ENCODE measurements at places on chromosomes 6 and 20. TPM values are rescaled to one million over a fixed set of nuclear protein-coding genes. Genes with fewer than 3 reads are reported as not detected.

- H3K4me3 ChIP-seq = no peak overlapping the region
- no peaks in the 10 kb centered on the region for H3K27me3 ChIP-seq
- no peaks in the 10 kb centered on the region for H3K36me3 ChIP-seq
Observed at GRCh38 chr6:45625191-45625664, 247.5 kb upstream of the SUPT3H start.

DNA sequence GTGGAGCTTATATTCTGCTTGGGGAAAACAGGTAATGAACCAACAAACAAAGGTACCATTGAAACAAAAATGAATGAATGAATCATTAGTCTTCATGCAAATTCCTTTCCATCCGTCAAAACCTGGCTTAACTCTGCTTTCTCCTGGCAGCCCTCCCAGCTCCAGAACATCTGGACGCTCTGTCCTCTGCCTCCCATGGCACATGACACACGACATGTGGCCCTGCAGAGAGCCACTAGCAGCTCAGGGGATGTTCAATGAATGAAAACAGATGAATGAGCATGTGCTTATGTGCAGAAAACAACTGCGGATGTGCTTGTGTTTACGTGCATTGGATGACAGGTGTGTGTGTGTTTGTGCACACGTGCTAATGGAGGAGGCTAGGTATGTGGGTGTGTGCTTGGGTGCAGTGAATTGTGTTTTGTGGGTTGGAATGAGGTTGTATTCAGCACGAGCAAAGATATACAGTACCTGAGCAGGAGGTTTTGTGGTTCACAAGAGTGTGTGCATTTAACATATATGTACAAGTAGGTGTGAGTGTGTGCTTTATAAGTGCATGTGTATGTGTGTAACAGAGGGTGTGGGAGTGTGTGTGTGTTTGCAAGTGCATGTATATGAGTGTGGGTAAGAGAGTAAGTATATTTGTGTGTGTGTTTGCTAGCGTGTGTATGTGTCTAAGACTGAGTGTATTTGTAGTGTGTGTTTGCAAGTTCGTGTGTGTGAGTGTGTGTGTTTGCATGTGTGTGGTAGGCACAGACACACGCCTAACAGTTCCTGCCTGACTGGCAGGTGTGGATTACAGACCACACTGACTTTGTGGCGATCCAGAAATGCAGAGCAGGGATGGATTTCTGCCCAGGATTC lies 374.1 kb upstream of the SULF2 start:
- H3K36me3 ChIP-seq = no peaks in the 10 kb centered on the region
- H3K4me1 ChIP-seq = no peaks in the 10 kb centered on the region
- no peak overlapping the region for H3K27ac ChIP-seq
- no peak overlapping the region for H3K4me3 ChIP-seq
- peaks cover 5% of the 10 kb centered on the region for H3K27me3 ChIP-seq

DNA sequence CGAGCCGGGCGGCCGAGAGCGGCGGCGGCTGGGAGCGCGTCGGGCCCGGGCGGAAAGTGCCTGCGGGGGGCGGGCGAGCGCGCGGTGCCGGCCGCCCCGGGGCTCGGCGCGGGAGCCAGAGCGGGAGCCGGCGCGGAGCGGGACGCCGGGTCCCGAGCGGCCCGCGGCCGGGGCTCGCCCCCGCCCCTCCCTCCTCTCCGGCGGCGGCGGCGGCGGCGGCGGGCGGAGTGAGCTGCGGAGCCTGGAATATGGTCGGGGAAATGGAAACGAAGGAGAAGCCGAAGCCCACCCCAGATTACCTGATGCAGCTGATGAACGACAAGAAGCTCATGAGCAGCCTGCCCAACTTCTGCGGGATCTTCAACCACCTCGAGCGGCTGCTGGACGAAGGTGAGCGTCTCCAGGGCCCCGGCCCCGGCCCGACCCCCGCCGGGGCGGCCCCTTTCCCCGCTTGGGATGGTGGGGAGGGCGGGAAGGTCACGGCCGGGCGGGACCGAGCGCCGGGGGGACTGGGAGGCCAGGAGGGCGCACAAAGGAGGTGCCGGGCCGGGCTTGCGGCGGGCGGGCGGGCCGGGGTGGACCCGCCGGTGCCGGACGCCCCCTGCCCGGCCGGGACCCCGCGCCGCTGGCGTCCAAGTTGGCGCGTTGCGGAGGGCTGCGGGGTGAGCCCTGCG lies 565 bp downstream of the QKI start:
- peaks cover 34% of the 10 kb centered on the region for H3K4me1 ChIP-seq
- peak overlapping the region; percentile 79 for H3K4me3 ChIP-seq
- H3K27me3 ChIP-seq = no peaks in the 10 kb centered on the region
- peak; percentile 25 for DNase-seq
- H3K36me3 ChIP-seq = peaks cover 4% of the 10 kb centered on the region
- H3K27ac ChIP-seq = peak overlapping the region; percentile 84

DNA sequence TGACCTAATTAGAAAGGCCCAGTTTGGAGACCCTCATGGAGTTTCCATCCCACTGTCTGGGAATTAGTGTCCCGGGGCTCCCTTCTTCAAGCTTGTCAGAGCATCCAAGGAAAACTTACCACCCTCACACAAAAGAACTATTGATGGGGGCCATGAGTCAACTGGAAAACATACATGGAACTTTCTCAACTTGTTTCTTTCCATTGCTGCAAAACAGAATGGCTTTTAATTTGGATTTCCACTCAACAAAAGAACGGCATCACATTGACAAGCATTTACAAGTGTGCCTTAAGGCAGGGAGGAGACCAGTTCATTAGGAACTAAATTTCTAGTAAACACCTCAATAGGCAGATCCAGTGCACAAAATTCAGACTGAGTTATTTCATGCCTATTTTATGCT lies 289.1 kb upstream of the PREP start:
- no peak for DNase-seq
- no peak overlapping the region for H3K4me3 ChIP-seq
- H3K27me3 ChIP-seq = peaks cover 2% of the 10 kb centered on the region
- peaks cover 2% of the 10 kb centered on the region for H3K36me3 ChIP-seq
- no peak overlapping the region for H3K27ac ChIP-seq

DNA sequence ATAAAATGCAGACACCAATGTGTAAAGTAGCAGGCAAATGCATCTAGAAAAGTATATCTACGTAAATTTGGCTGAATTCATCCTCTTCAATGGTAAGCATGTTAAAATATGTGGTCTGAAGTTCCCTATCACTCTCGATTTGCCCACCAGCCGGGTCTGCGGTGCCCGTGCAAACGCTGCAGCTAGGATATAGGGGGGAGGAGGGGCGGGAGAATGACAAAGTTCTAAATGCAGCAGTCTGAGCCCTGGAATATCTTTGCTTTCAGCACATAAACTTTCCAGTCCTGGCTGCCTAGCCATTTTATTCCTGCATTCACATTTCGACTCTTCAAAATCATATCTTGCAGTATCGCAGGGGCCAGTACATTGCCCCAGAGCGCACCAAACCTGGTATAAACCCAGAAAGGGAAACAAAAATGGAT lies 708 bp downstream of the NRN1 start:
- no peak for DNase-seq
- H3K36me3 ChIP-seq = no peaks in the 10 kb centered on the region
- peaks cover 40% of the 10 kb centered on the region for H3K4me1 ChIP-seq
- peaks cover 78% of the 10 kb centered on the region for H3K27me3 ChIP-seq

GRCh38 chr6:149035766-149036165 lies 281.7 kb upstream of the TAB2 start:
- H3K36me3 ChIP-seq = no peaks in the 10 kb centered on the region
- H3K4me3 ChIP-seq = no peak overlapping the region
- DNase-seq = no peak
- no peak overlapping the region for H3K27ac ChIP-seq

DNA sequence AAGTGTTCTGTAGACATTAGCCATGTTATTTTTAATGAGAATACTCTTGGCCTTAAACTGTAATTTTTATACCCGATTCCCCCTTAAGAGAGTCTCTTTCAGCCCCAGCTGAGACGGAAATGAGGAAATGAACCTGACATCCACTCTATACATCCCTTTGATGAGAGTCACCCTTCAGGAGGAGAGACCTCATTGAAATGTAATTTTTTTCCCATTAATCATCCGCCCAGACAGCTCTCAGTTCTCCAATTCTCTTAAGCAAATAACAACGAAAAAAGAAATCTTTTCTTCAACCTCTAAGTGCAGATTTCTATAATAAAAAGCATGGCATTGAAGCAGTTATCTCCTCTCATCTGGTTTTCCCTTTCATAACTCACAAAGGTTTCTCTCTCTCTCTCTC lies 243.8 kb upstream of the PMEPA1 start:
- H3K36me3 ChIP-seq = no peaks in the 10 kb centered on the region
- H3K4me3 ChIP-seq = no peak overlapping the region
- peaks cover 4% of the 10 kb centered on the region for H3K27me3 ChIP-seq
- H3K4me1 ChIP-seq = no peaks in the 10 kb centered on the region
- H3K27ac ChIP-seq = no peak overlapping the region

DNA sequence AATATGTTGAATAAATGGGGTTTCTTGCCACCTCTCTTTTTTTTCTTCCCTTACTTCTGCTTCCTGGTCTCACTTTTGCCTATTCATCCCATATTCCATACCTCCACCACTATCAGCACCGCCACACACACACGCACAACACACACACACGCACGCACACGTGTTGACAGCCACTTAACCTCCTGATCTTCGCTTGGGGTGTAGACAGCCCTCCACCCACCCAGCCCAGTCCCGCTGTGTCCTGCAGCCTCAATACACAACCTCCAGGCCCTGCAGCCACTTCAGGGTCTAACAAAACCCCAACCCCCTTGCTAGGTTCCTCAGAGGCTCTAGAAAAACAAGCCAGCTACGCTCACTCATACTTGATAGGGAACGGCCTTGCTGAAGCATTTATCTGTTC lies 72.3 kb downstream of the LINC00237 start:
- H3K27ac ChIP-seq = no peak overlapping the region
- H3K4me3 ChIP-seq = no peak overlapping the region
- peaks cover 12% of the 10 kb centered on the region for H3K27me3 ChIP-seq
- no peaks in the 10 kb centered on the region for H3K4me1 ChIP-seq
- no peak for DNase-seq
- H3K36me3 ChIP-seq = no peaks in the 10 kb centered on the region

DNA sequence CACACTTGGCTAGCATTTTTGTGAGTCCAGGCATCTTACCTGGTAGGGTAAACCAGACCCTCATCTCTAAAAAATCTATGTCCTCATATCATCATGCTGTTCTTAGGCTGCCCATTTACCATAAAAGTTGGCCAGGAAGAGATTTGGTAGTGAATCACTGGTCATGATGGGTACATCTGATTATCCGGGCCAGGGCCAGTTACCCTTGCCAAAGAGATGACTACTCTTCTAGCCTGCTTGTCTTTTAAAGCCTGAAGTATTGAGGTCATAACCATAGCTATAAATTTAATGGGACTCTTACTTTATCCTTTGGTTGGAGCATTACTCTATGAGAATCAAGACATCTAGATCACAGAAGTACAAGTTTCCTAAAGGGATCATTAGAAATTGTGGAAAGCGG lies 276.8 kb downstream of the TENT5A start:
- H3K36me3 ChIP-seq = no peaks in the 10 kb centered on the region
- H3K27ac ChIP-seq = no peak overlapping the region
- H3K4me1 ChIP-seq = no peaks in the 10 kb centered on the region
- H3K4me3 ChIP-seq = no peak overlapping the region
- DNase-seq = no peak

DNA sequence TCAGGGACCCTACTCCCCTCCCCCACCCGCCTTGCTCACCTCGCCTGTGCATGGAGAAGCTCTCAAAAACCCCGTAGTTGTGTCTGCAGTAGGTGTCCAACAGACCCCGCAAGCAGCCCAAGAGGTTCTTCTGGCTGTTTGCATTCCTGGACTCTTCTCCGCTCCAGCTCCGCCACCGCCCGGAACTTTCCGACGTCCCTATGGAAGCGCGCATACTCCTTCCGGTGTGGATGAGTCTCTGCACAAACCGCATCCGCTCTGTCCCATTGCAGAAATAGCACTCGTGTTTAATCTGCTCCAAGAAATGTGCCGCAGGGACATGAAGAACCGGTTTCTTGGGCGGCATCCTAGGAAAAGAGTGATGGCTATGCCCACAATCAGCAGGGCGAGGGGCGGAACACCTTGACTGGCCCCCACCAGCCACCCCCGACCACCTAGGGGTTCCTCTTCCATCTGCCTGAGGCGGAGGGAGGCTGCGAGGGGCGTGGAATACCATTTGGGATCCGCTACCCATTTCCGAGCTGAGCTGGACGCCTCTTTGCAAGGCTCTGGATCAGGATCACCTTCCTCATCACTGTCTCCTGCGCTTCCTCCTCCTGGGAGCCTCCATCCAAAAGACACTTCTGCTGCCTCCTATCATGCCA lies 20.2 kb downstream of the HLA-DRA start:
- peaks cover 51% of the 10 kb centered on the region for H3K27me3 ChIP-seq
- H3K27ac ChIP-seq = no peak overlapping the region
- peak; percentile 11 for DNase-seq
- no peaks in the 10 kb centered on the region for H3K36me3 ChIP-seq
- H3K4me3 ChIP-seq = peak overlapping the region; percentile 69

DNA sequence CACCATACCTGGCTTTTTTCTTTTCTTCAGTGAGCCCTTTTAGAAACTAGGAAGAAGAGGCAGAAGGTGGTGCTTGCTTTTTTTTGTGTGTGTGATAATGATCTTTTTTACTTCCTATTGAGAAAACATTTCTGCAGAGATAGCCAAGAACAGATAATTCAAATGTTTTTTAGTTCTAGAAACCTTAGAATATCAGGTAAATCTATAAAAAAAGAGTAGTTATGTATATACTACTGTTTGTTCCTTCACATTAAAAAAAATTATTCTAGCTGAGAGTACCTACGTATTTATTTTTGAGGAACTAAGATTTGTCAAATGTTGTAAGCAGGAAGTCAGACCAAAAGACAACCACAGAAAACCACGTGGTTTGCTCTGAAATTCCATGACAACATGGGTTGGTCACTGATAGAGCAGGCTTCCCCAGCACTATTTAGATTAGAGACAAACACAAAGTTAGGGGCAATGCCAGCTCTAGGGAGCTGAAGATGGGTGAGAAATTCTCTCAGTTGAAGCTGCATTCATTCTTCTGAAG lies 12.8 kb downstream of the STK4 start:
- H3K27me3 ChIP-seq = no peaks in the 10 kb centered on the region
- H3K36me3 ChIP-seq = peaks cover 55% of the 10 kb centered on the region
- peak overlapping the region; percentile 58 for H3K4me3 ChIP-seq
- H3K4me1 ChIP-seq = peaks cover 82% of the 10 kb centered on the region
- peak; percentile 80 for DNase-seq
- H3K27ac ChIP-seq = peak overlapping the region; percentile 94

- no peak overlapping the region for H3K27ac ChIP-seq
- no peaks in the 10 kb centered on the region for H3K27me3 ChIP-seq
- no peak overlapping the region for H3K4me3 ChIP-seq
- peaks cover 36% of the 10 kb centered on the region for H3K36me3 ChIP-seq
Observed at GRCh38 chr6:80143419-80143937, 37.0 kb downstream of the BCKDHB start.

GRCh38 chr6:11064836-11065235 lies 20.7 kb upstream of the ELOVL2 start:
- no peaks in the 10 kb centered on the region for H3K4me1 ChIP-seq
- no peaks in the 10 kb centered on the region for H3K36me3 ChIP-seq
- no peak for DNase-seq
- peaks cover 3% of the 10 kb centered on the region for H3K27me3 ChIP-seq
- H3K27ac ChIP-seq = no peak overlapping the region

- peaks cover 80% of the 10 kb centered on the region for H3K4me1 ChIP-seq
- H3K27ac ChIP-seq = no peak overlapping the region
- DNase-seq = peak; percentile 52
Observed at GRCh38 chr6:35305117-35305516, 7.5 kb downstream of the DEF6 start.

The NKAPL gene
- not detected for total RNA-seq

The MYCT1 gene
- total RNA-seq = not detected

The PDSS2 gene
- total RNA-seq = 11.3 TPM

The ECT2L gene
- total RNA-seq = not detected

The RPS6KA2 gene
- 19.1 TPM for total RNA-seq

The MCUR1 gene
- 28.3 TPM for total RNA-seq

The CST1 gene
- total RNA-seq = not detected

The IL22RA2 gene
- not detected for total RNA-seq

The SRSF3 gene
- 269 TPM for total RNA-seq

Data from activated naive CD4-positive, alpha-beta T cell treated with anti-CD3 and anti-CD28 coated beads for 36 hours (primary cell).